ENCODE measurements at places on chromosomes 13 and 19.
A peak's percentile ranks its signal among the peaks of the same experiment; 100 is the strongest.

- no peak for DNase-seq
Observed at GRCh38 chr13:39403106-39403505, 199.9 kb downstream of the LHFPL6 start.

DNA sequence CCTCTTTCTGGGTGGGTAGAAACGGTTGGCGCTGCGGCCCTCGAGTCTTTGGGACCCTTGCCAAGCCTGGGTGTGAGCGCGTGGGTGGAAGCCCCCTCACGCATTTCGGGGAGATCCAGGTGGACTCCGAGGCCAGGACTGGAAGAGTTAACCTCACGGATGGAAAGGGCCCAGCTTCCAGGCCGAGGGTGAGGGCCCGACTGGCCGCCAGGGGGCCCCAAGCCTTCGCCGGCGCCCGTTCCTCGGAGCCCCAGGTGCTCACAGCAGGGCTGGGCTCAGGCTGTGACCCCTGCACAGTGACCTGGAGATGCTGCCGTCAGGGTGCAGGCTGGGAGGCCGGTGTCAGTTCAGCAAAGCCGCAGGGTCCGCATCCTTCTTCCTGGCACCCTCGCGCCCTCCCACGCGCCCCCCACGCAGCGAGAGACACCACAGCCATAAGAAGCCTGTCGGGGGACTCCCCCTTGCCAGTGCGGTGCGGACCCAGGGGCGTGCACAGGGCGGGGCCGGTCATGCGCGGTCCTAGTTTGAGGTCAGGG is 34.2 kb upstream of the TMEM255B start:
- peak; percentile 78 for DNase-seq

DNA sequence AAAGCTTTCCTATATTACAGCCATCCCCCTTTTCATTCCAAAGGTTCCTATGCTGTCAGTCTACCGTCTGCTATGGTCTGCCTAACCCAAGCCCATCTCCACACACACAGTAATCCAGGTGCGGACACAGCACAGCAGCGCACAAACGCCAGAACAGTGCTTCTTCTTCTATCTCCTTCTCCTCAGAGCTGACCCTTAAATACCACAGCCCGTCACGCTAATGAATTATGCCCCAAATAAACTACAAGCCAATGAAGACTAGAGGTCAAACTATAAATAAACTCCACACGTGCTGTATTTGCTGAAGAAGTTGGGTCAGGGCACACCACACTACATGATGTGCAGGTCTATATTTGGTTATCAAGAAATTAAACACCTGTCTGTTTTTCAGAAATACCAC is 71.8 kb downstream of the TBC1D4 start:
- no peak for DNase-seq

GRCh38 chr13:113112893-113113845 is 7.6 kb downstream of the F7 start:
- no peak for DNase-seq

Measured in SHP77 treated with DMSO at 0.1 percent for 48 hours (cell line).